ENCODE measurements at places on chromosomes 6 and 20. TPM values are rescaled to one million over a fixed set of nuclear protein-coding genes. Genes with fewer than 3 reads are reported as not detected.

DNA sequence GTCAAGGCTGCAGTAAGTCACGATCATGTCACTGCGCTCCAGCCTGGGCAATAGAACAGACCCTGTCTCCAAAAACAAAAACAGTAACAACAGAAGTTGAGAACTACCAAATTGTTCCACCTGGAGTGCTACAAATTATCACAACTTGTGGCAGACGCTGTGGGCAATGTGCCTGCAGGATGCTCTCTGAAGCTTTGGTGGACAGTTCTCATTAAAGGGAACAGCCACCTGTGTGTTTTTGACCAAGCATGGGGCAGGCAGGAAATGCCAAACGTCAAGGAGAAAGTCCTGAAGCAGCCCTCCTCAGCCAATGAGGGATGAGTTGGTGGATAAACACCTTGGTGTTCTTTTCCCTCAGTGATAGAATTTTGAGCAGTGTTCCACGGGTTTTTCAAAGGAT lies 15.8 kb downstream of the COX4I2 start:
- no peaks in the 10 kb centered on the region for H3K36me3 ChIP-seq
- no peak overlapping the region for H3K27ac ChIP-seq
- DNase-seq = no peak

DNA sequence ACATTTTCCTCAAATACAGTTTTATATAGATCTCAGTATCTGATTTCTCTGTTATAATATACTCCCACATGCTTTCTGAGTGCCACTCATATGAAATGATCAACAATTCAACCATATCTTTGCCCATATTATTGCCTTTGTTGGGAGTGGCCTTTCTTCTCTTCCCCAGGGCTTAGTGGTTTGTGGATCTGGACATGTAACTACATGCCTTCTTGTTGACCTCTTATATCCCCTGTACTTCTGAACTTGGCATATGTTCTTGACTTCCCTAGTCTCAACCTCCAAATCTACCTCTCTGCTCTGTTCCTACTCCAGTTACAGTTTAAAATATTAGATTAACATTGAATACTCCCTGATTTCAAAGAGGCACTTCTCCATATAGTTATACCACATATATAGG lies 34.3 kb upstream of the PRIM2 start:
- no peak for DNase-seq
- H3K27me3 ChIP-seq = peaks cover 7% of the 10 kb centered on the region
- H3K27ac ChIP-seq = no peak overlapping the region
- no peaks in the 10 kb centered on the region for H3K4me1 ChIP-seq
- no peak overlapping the region for H3K4me3 ChIP-seq

- H3K4me1 ChIP-seq = no peaks in the 10 kb centered on the region
- no peak overlapping the region for H3K27ac ChIP-seq
- no peaks in the 10 kb centered on the region for H3K27me3 ChIP-seq
- no peak for DNase-seq
- H3K36me3 ChIP-seq = no peaks in the 10 kb centered on the region
These were observed 223.4 kb upstream of the FOXA2 start for GRCh38 chr20:22807646-22808244.

DNA sequence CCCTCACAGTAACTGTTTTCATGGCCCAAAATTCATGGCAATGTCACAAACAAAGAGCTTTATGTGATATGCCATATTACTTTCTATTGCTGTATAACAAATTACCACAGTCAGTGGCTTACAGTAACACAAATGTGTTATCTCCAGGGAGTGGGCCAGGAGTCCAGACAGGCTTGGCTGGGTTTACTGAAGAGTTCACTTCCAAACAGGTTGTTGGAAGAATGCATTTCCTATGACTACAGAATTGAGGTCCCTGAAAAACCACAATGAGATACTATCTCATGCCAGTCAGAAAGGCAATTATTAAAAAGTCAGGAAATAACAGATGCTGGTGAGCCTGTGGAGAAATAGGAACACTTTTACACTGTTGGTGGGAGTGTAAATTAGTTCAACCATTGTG lies 431.9 kb downstream of the PKHD1 start:
- no peak overlapping the region for H3K4me3 ChIP-seq
- H3K4me1 ChIP-seq = no peaks in the 10 kb centered on the region
- no peaks in the 10 kb centered on the region for H3K36me3 ChIP-seq
- H3K27ac ChIP-seq = no peak overlapping the region

DNA sequence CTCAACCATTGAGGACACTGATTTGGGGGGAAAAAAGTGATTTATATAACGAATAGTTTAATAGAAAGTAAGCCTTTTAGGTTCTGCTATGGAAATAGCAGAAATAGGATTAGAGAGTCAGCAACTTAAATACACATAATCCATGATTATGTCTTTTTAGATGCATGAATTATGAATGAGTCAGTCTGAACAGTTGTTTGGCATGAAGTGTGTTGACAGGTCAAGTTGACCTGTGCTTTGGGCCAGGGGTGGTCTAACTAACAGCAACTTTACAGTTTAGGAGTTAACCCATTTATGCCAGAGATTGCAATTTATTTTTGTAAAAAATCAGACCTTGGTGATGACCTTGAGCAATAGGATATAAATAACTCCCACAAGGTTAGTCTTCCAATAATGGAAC lies 191.3 kb downstream of the MTFR2 start:
- DNase-seq = no peak
- no peaks in the 10 kb centered on the region for H3K27me3 ChIP-seq
- no peaks in the 10 kb centered on the region for H3K36me3 ChIP-seq
- H3K4me3 ChIP-seq = no peak overlapping the region

- H3K27me3 ChIP-seq = no peaks in the 10 kb centered on the region
- no peak for DNase-seq
- H3K4me3 ChIP-seq = no peak overlapping the region
- no peak overlapping the region for H3K27ac ChIP-seq
These were observed 54.6 kb downstream of the FOXC1 start for GRCh38 chr6:1664329-1664728.

DNA sequence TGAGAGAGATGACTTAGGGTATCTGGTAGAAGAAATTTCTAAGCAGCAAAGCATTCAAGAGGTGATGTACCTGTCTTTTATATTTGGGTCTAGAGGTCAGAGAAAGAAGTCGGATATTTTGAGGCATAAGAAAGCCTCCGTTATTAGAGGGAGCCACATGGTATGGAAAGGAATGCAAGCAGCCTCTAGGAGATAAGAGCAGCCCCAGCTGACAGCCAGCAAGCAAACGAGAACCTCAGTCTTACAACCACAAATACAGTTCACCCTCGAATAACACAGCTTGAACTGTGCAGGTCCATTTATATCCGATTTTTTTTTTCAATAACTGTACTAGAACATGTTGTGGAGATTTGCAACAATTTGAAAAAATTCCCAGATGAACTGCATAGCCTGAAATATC lies 190.7 kb upstream of the VGLL2 start:
- no peaks in the 10 kb centered on the region for H3K36me3 ChIP-seq
- no peaks in the 10 kb centered on the region for H3K4me1 ChIP-seq
- no peak overlapping the region for H3K27ac ChIP-seq
- no peaks in the 10 kb centered on the region for H3K27me3 ChIP-seq
- no peak for DNase-seq

DNA sequence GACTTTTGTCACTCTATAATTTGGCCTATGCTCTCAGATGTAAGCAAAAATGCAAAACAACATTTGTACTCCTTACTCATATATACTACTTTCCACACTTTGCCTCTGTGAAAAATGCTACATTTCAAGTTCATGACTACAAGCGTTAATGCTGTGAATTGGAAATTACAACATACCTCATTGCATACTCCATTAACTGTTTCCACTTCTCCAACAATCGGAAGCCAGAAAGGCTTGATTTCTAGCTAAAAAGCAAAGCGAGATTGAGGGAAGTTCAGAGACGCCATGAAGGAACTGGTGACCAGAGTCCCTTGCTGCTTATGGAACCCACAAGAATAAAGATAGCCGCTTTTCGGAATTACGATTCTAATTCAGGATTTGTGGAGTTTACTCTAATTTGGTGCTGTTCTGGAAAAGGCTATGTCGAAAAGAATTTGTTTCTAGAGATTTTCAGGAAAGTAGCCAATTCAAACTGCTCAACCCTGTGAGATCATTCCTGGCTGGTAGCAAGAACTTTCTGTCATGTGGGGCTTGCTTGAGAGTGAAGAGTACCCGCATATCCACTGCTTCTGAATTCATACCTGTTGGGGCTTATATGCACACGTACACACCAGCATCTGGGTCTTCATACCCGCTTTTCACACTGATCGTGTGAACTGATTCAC lies 98.0 kb upstream of the CITED2 start:
- peaks cover 18% of the 10 kb centered on the region for H3K4me1 ChIP-seq
- H3K4me3 ChIP-seq = no peak overlapping the region
- no peaks in the 10 kb centered on the region for H3K27me3 ChIP-seq

DNA sequence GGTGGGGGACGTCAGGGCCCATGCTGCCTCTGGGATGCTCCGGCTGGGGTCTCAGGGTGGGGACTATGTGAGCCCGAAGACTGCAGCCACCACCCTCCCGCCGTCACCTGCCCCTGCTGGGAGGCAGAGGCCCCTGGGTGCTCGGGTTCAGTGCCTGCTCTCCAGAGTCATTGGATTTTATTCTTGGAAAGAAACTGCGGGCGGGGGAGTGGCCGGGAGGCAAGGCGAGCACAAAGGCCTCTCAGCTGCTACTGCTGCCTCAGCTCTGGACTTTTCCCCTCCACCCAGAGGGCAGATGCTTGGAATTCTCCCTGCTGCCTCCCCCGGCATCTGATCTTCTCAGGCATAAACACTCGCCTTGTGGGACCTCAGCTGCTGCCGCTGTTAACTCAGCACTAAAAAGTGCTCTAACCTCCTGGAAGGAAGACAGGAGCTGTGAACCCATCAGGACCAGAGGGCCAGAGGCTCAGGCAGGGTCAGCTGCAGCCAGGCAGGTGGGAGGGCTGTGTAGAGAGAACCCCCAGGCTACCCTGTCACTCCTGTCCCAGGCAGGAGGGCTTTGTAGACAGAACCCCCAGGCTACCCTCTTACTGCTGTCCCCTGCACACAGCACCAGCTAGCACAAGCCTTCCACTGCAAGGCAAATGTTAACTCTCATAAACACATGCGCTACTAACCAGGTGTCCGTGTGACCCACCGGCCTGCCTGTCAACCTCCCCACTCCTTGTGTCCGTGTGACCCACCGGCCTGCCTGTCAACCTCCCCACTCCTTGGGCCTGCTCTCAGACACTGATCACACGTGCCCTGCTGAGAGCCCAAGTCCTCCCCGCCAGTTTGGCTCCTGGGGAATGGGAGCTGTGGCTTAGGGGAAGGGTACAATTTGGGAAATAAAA lies 9.4 kb upstream of the FRMD1 start:
- no peak overlapping the region for H3K4me3 ChIP-seq
- H3K27ac ChIP-seq = no peak overlapping the region
- H3K27me3 ChIP-seq = no peaks in the 10 kb centered on the region
- no peak for DNase-seq
- H3K4me1 ChIP-seq = no peaks in the 10 kb centered on the region

GRCh38 chr6:17910189-17910588 lies 77.2 kb downstream of the KIF13A start:
- H3K27ac ChIP-seq = no peak overlapping the region
- no peak for DNase-seq
- no peaks in the 10 kb centered on the region for H3K36me3 ChIP-seq
- H3K4me1 ChIP-seq = peaks cover 4% of the 10 kb centered on the region
- H3K27me3 ChIP-seq = no peaks in the 10 kb centered on the region

GRCh38 chr6:121932076-121932991 lies 467.1 kb upstream of the HSF2 start:
- H3K27me3 ChIP-seq = no peaks in the 10 kb centered on the region
- DNase-seq = no peak
- H3K36me3 ChIP-seq = no peaks in the 10 kb centered on the region
- H3K27ac ChIP-seq = no peak overlapping the region

DNA sequence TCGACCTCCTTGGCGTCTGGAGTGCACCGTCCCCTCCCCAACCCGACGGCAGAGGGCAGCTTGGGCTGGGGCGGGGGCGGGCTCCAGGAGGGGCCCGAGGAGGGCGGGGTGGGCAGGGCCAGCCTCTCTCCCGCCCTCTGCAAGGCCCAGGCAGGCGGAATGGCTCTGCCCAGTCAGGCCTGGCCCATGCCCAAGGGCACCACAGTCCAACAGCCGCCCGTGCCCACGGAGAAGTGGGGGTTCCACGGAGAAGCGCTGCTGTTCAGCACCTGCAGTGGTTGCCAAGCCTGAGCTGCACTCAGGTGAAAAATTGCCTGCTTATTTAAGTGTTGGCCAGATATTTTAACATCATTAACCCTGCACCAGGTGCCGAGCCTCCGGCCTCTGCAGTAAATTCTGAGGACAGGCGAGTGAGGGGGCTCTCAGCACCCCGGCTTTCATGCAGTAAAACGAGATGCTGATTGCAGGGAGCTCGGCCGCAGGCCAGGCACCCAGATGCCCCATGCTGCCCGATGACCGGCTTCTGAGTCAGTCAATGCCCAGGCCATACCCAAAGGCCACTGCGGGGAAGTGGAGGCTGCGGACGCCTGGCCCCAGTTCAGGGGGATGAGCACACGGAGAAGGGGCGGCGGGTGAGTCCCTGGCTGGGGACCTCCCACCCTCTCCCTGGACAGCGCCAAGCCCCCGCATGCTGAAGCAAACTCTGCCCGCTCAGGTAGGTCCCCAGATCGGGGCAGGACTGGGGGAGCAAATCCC lies at the start of gene SRMS:
TSS of gene SRMS (minus strand) at position 25 of the 756 bp plus-strand sequence. CDS start 286 bp downstream, outside the sequence.
- peaks cover 12% of the 10 kb centered on the region for H3K4me1 ChIP-seq
- no peaks in the 10 kb centered on the region for H3K27me3 ChIP-seq
- no peak within 1 kb of the TSS for H3K27ac ChIP-seq
- no peaks in the 10 kb centered on the region for H3K36me3 ChIP-seq

DNA sequence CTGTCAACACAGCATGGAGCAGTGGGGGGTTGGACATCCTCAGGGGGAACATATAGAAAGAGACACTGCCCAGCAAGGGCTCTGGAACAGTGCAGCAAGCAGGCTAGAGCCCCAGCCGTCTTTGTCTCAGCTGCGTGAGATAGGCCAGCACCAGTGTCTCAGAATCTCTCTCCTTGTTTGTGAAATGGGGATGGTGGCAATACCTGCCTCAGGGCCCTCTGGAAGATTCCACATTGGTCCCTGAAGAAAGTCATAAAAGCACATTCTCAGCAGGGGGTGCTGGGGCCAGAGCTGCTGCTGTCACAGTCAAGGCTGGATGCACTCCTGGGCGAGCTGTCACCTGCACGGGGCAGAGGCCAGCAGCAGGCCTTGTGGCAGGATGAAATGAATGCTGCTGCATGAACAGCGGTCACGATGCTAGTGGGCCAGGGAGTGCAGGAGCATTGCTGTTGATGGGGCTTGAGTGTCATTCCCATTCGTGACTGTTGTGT lies 121.7 kb downstream of the SYCP2 start:
- H3K27ac ChIP-seq = no peak overlapping the region
- H3K4me1 ChIP-seq = no peaks in the 10 kb centered on the region
- no peaks in the 10 kb centered on the region for H3K36me3 ChIP-seq
- no peak overlapping the region for H3K4me3 ChIP-seq
- no peaks in the 10 kb centered on the region for H3K27me3 ChIP-seq

GRCh38 chr6:158031381-158032353 lies 50.0 kb downstream of the SYNJ2 start:
- H3K4me3 ChIP-seq = no peak overlapping the region
- peaks cover 35% of the 10 kb centered on the region for H3K4me1 ChIP-seq
- H3K27ac ChIP-seq = no peak overlapping the region

Gene TMEM74B
- not detected for total RNA-seq

Gene FAM209B
- 2.2 TPM for total RNA-seq

Gene MCHR2
- not detected for total RNA-seq

Gene RBPJL
- total RNA-seq = not detected

Gene CFB
- 0.64 TPM for total RNA-seq
